ENCODE measurements at places on chromosomes 3 and 15.

GRCh38 chr3:17125738-17126442, 241.1 kb downstream of the PLCL2 start:
- no peak for DNase-seq

DNA sequence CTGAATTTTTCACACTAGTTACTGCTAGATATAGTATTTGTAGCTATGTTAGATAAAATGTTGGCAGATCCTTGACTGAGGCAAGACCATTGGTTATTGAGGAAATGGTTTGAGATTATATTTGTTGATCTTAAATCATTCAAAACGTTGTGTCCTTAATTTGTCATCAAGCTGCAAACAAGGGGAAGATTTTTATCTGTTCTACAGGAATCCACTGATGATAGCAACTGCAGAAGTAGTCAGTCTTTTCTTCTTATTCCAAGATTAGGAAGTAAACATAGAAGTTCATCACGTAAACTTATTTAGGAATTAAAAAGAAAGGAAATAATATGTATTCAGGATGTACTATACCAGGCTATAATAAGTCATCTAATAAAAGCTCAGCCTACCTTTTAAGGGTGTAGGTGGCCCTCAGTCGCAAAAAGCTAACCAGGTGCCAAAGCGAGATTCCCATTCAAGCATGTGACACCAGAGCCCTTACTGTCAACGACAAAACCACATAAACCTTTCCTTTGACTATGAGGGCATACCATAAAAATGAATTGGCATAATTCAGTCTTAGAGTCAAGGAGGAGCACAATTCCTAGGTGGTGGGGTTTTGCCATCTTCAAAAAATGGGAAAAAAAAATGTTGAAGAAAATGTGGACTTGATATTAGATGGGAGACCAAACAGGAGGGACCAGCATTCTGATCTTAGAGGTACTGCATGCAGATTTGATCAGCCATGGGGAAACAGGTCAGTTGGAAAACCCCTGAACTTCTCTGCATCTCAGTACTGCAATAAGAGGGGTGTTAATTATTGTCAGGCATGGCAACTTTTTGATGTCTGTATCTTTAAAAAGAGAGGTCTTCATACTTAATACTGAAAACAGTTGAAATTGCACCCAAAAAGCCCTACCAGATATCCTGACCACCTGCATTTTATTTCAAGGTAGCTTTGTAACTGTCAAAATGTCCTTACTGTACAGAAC, 212.5 kb upstream of the UBE2E1 start:
- DNase-seq = no peak

GRCh38 chr3:42839616-42840015, 30.4 kb downstream of the ACKR2 start:
- peak; percentile 13 for DNase-seq

GRCh38 chr15:99605490-99605931, 39.7 kb downstream of the MEF2A start:
- no peak for DNase-seq

- no peak for DNase-seq
These were observed 94.6 kb upstream of the HERC1 start for GRCh38 chr15:63928185-63928842.

DNA sequence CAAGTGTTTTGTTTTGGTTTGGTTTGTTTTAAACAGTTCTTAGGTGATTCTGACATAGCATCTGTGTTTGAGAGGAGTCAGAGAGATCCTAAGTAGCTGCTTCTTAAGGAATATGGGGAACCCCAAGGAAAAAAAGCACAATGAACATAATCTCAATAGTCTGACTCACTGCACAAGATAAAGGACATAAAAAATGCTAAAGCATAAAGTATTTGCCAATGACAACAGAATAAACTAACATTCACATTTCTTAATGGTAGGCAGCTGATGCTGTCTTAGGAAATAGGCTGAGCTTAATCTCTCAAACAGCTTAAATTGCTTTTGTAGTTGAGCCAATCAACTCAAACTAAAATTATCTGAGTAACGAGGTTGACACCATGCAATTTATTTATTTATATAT, 2.9 kb downstream of the NCEH1 start:
- DNase-seq = no peak

GRCh38 chr15:83289160-83289559, 4.7 kb upstream of the BNC1 start:
- DNase-seq = no peak

- DNase-seq = no peak
These were observed 424.1 kb downstream of the RSL24D1 start for GRCh38 chr15:54772663-54773062.

GRCh38 chr3:18716821-18717220, 291.7 kb upstream of the SATB1 start:
- DNase-seq = no peak

DNA sequence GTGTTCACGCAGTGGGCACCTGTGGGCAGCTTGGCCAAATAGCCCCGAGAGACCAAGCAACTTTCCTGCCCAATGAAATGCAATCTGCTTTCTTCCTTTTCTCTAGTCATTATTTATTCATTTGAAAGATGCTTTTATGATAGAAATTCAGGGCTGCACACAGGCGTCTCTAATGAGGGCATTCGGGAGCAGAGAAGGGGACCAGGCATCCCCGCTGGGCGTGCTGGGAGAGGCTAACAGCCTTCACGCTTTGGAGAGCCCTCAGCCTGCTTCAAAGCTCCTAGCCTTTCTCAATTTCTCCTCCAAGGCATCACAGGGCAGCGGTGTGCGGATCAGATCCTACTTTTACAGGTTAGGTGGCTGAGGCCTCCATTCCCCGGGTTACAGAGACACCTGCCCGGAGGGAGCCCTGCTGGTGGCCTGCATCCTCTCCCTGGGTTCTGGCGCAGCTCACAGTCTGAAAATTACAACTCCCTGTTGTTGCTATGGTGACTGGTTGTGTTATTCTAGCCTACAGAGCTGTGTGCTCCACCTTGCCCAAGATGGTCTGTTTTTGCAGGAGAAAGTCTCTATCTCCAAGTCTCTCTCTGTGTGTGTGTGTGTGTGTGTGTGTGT, 21.8 kb upstream of the KLF13 start:
- DNase-seq = no peak

DNA sequence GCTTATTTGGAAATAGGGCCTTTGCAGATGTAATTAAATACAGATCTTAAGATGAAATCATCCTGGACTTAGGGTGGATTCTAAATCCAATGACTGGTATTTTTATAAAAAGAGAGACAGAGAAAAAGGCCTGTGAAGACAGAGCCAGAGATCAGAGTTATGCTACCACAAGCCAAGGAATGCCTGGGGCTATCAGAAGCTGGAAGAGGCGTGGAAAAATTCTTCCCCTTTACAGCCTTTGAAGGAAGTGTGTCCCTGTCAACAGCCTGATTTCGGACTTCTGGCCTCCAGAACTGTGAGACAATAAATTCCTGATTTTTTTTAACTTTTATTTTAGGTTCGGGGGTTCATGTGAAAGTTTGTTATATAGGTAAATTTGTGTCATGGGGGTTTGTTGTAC, 154.1 kb upstream of the CADPS start:
- no peak for DNase-seq

DNA sequence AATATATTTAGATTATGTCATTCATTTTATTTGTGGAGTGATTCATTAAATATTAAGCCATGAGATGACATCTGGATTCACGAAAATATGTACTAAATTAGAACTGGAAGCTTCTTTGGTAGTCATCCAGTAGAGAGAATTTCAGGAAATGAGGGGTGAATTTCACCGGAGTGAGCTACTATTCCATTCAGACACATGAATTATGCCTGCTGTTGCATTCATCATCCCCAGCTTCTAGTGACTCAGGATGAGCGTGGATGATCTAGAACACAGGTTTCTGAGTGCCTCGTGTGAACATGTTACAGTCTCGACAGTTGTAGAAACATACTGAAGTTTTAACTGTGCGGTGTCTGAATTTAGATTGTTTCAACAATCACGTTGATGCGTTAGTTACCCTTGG, 42.9 kb upstream of the GABRG3 start:
- no peak for DNase-seq

DNA sequence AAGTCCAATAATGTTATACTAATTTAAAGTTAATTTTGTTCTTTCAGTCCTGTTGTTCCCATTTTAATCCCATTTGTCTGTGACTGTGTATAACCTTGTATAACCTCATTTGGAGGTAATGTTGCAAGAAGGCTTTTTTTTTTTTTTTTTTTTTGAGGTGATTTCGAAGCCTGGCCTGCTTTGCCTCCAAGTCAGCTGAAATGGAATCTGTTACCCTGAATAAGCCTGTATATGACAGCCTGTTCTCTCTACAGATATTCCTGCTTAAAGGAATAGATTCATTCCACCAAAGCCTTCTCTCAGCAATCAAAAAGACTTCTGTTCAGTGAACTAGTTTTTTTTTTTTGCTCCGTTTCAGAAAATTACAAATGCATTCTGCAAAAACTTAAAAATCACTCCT, 271.8 kb upstream of the UBE2E1 start:
- DNase-seq = no peak

DNA sequence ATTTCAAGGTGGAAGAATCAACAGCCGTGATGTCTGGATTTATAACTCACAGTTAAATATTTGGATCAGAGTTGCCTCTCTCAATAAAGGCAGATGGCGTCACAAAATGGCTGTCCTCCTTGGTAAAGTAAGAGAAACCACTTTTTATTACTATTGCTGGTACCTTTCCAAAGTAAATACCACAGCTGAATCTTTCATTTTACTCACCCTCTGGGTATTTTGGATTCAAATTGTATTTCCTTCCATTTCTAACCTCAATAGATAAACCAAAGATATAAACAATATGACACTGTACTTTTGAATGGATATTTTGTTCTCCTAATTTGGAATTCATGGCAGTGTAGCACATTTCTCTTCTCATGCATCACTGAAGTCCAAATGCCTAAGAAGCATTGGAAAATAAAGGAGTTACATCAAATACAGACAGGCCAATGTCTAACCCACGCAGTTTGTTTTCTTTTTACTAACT, 29.5 kb downstream of the KLHL24 start:
- DNase-seq = no peak

DNA sequence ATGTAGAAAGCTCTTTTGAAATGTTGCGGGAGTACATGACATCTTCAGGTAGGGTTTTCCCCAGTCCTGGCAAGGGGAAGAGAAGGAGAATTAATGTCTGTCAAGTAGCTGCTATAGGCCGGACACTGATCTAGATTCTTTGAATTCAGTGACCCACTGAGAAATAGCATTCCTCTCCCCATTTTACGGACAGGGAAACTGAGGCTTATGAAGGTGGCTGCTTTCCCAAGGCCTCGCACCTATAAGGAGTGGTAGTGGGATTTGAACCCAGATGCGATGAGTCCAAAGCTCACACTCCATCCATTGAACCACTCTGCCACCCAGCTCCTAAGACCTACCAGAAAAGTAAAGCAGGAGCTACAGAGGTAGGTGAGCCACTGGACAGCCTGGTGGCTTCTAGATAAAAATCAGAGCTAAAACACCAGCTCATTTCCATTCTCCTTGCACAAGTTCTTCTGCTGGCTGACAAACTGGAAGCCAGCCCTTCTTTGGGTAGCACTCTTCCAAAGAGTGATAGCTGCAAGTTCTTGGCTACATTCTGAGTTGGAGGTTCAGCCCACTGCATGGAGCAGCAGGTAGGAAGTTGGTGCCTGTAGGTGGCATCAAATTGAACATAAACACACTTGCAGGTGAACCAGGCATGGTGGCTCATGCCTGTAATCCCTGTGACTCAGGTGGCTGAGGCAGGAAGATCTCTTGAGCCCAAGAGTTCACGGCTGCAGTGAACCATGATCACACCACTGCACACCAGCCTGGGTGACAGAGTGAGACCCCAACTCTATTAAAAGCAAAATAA, 22.0 kb downstream of the ZNF710 start:
- no peak for DNase-seq

DNA sequence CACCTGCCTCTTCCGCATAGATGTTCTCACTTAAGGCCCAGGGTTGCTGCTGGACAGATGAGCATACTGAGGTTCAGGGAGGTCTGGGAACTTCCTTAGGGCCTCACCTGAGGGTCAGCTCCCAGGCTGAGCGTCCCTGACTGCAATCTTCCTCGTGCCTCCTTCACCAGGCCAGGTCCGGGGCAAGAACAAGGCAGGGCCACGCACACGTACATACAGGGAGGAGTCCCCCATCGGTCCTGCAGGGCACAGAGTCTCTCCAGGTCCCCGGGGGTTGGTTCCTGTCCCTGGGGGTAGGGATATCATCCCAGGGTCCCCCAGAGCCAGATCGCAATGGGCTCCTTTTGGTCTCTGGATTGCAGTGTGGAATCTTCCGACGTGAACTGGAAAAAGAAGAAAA, 130.1 kb downstream of the LRRK1 start:
- no peak for DNase-seq

- DNase-seq = no peak
These were observed 252.7 kb downstream of the SLC9A9 start for GRCh38 chr3:143595456-143596077.

GRCh38 chr3:120071259-120071658, 23.0 kb downstream of the GSK3B start:
- DNase-seq = no peak

GRCh38 chr15:70264014-70264582, 166.4 kb upstream of the TLE3 start:
- DNase-seq = no peak

DNA sequence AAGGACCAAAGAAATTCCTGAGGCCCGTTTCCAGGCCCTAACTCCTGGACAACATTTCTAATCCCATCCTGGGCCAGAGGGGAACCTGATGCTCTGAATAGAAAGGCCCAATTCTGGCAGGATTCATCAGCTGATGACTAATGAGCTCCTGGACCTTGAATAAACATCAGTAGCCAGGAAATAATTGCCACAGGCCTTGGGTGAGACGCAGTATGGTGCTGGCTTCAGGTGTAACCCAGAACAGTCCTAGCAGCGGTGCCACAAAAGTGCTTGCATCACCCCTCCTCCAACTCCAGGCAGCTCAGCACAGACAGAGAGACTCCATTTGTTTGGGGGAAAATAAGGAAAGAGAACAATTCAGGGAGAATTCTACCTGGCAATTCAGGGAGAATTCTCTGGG, 184.7 kb upstream of the POU1F1 start:
- no peak for DNase-seq

DNA sequence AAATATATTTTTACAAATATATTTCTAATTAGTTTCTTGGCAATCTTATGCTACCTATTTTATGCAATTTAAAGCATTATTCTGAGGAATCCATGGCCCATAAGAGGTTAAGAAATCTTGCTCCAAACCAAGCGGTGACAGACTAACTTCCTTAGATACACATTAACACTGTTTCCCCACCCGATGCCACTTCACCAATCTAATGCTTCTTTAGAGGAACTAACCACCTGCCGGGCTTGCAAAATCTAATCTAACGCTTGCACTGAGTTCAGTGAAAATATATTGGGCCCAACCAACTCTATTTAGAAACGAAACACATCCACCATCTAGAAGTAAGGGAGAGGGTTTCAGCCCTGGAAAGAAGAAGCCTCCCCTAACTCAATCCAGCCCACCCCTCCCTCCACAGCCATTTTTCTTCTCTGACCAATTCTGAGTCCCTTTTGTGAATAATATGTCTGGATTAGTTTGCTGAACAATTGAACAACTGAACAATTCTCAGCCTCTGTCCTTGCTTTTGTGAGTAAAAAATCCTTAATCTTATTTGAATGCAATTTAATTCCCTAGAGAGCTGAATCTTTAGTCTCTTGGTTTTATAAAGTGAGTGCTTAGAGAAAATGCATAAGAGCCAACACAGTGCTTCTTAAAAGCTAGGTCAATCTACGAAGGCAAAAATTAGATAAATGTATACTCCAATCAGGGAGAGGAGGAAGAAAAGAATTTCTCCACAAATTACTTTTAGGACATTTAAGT, 150.4 kb upstream of the ADAMTS9 start:
- no peak for DNase-seq
